GM23248 (cell line): ENCODE measurements at places on chromosomes 11 and 22.
A peak's percentile ranks its signal among the peaks of the same experiment; 100 is the strongest.

- no peak overlapping the region for H3K4me3 ChIP-seq
- H3K27ac ChIP-seq, result no peak overlapping the region
- no peaks in the 10 kb centered on the region for H3K27me3 ChIP-seq
Measured at GRCh38 chr11:112134473-112134872, 29.4 kb downstream of the IL18 start.

DNA sequence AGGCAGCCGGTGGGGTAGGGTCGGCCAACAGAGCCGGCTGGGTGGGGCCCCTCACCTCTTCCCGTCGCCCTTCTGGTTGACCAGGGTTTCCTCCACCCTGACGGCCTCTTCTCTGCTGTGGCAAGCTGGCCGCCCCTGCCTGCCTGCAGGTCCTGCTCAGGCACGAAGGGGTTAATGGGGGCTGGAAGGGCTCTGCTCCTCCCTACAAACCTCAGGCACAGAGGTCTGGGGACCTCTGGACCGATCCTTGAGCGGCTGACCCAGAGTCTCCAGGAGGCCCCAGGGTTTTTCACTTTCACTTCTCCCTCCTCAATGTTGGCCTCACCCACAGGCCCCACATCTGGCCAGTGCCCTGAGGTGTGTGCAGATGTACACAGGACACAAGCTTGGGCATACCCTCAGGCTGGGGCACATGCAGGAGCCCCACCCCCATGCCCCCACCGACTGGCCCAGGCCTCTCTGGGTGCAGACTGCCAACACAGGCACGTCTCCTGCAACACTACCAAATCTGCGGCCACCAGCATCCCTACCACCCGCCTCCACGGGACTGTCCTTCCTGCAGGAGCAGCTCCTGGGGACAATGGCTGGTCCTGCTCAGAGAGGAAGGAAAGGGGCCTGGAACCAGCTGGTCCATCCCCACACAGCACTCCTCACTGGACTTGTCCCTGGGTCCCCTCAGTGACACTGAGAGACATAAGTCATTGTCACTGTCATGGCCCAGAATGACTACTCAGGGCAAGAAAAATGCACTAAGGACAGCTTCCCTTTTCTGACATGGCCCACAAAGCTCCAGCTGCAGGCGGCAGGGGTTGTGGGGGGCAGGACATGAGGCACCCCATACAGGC, 3.2 kb upstream of the TBX1 start:
- no peak overlapping the region for H3K27ac ChIP-seq
- H3K36me3 ChIP-seq, result no peaks in the 10 kb centered on the region
- H3K4me1 ChIP-seq, result peaks cover 10% of the 10 kb centered on the region; the same call in 1 of the 2 replicates
- no peak overlapping the region for H3K4me3 ChIP-seq

DNA sequence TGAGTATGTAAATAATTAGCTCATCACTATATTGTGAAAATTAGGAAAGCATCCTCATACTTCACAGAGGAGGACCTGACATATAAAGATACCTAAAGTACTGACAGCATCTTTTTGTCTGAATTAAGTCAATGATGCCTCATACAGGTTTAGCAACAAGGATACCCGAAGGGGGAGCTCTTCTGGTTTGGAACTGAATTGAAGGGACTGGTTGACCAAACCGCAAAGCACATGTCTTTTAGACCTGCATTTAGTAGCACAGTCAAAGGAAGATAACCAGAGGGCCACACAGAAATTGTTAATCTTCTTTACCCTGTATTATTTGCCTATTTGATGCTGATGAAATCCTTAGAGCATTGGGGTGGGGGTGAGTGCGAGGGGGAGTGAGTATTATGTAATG, 12.9 kb upstream of the WT1 start:
- no peak overlapping the region for H3K4me3 ChIP-seq
- no peak overlapping the region for H3K27ac ChIP-seq
- H3K4me1 ChIP-seq, result no peaks in the 10 kb centered on the region
- no peak for DNase-seq
- H3K36me3 ChIP-seq, result no peaks in the 10 kb centered on the region
- peaks cover 34% of the 10 kb centered on the region for H3K27me3 ChIP-seq

DNA sequence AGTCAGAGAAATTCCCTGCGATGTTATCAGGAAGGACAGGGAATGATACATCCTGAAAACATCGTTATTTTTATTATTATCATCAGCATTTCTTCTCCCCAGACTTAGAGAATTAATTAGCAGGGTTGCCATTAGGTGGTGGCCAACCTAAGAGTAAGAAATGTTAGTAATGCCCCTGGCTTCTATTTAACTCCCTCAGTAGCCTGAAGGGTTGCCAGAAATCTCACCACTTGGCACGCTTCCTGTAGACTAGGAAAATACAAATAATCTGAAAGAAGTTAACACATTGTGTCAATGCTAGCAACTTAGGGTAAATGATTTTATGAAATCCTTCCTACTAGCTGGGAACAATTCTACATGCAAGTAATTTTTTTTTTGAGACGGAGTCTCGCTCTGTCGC, 45.5 kb downstream of the ENDOD1 start:
- no peak overlapping the region for H3K4me3 ChIP-seq
- H3K4me1 ChIP-seq, result peaks cover 17% of the 10 kb centered on the region
- no peaks in the 10 kb centered on the region for H3K36me3 ChIP-seq
- H3K27ac ChIP-seq, result peak overlapping the region; percentile 60
- peak; percentile 35 for DNase-seq

DNA sequence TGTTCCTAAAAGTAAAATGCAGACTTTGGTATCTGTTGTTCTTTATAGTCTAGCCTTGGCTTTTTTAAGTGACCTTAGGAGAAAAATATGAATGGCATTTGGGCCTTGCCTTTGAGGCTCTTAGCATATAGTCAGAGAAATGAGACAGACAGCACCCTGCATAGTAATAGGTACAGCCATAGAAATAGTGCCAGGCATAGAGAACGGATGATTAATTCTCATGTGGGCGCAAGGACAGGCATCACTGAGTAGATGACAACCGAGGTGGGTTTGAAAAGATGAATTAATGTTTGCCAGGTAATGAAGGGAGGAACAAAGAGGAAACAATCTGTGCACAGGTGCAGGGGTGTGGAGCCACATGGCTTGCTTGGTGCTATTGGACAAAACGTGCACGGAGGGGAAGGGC, 90.5 kb downstream of the BMAL1 start:
- peaks cover 22% of the 10 kb centered on the region; the same call in 1 of the 2 replicates for H3K36me3 ChIP-seq
- peaks cover 15% of the 10 kb centered on the region for H3K4me1 ChIP-seq
- H3K4me3 ChIP-seq, result no peak overlapping the region
- no peaks in the 10 kb centered on the region for H3K27me3 ChIP-seq
